WTC11 (cell line): ENCODE measurements at places on chromosomes 12 and 14. TPM values are rescaled to one million over a fixed set of nuclear protein-coding genes. Genes with fewer than 3 reads are reported as not detected.

DNA sequence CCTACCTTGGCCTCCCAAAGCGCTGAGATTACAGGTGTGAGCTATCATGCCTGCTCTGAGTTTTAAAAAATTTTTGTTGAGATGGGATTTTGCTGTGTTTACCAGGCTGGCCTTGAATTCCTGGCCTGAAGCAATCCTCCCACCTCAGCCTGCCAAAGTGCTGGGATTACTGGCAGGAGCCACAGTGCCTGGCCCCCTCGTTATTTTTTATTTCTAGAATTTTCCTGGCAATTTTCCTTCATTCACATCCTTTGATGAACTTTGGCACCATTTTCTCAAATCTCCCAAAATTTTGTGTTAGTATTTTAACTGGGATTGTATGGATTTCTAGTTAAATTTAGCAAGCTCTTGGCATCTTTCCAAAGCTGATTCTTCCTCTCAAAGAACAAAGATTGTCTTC, 24.6 kb upstream of the SCARB1 start:
- no peak for DNase-seq

Gene EEF1AKMT3
- total RNA-seq: 3.2 to 3.8 TPM (median 3.3 TPM) in 3 replicates

Gene OR6C4
- total RNA-seq: not detected in 3 replicates

Gene SIX6
- total RNA-seq: 0.07 TPM in 1 of 3 replicates, not detected in the others

- no peak for DNase-seq
Measured at GRCh38 chr14:88351966-88352691, 29.1 kb upstream of the KCNK10 start.

Gene GALNT16
- 3.0 to 4.5 TPM (median 3.8 TPM) in 3 replicates for total RNA-seq

- no peak for DNase-seq
Measured at GRCh38 chr12:3670083-3670620, 82.8 kb downstream of the CRACR2A start.

GRCh38 chr12:19925841-19926240, 442.5 kb upstream of the PDE3A start:
- no peak for DNase-seq

GRCh38 chr14:61973981-61974380, 211.8 kb downstream of the SNAPC1 start:
- DNase-seq: no peak

Gene SYNDIG1L
- 1.4 to 1.9 TPM (median 1.5 TPM) in 3 replicates for total RNA-seq
